ENCODE measurements at places on chromosomes 12 and 14.

- no peak for ATAC-seq
Measured at GRCh38 chr12:24015833-24016160, 66.3 kb upstream of the SOX5 start.

GRCh38 chr12:10301103-10301502, 6.6 kb upstream of the KLRD1 start:
- no peak for ATAC-seq

DNA sequence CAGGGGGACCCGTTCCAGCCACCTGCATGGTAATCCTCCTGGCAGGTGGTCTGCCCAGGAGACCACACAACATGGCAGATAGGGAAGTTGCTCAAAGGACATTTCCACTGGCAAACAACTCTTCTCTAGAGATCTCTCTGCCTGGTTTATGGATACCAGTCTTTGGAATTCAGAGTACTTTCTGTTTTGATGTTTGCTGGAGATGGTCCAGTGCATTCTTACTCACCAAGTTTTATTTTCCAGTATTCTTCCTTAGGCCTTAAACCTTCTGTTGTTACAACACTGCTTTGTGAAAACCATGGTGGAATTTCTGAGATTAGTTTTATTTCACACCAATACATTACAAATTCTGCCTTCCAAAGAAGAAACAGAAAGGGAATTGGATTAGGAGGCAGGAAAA, 428.3 kb downstream of the FUT8 start:
- ATAC-seq: no peak

GRCh38 chr14:79091381-79091963, 921.3 kb downstream of the NRXN3 start:
- no peak for ATAC-seq

- peak; percentile 81 for ATAC-seq
Measured at GRCh38 chr12:121494093-121494787, 86.6 kb downstream of the KDM2B start.

GRCh38 chr12:69345742-69346141, 2.4 kb upstream of the LYZ start:
- no peak for ATAC-seq

- no peak for ATAC-seq
Measured at GRCh38 chr12:72278894-72279293, 6.7 kb downstream of the TRHDE start.
